ENCODE measurements at places on chromosomes 13 and 19.

DNA sequence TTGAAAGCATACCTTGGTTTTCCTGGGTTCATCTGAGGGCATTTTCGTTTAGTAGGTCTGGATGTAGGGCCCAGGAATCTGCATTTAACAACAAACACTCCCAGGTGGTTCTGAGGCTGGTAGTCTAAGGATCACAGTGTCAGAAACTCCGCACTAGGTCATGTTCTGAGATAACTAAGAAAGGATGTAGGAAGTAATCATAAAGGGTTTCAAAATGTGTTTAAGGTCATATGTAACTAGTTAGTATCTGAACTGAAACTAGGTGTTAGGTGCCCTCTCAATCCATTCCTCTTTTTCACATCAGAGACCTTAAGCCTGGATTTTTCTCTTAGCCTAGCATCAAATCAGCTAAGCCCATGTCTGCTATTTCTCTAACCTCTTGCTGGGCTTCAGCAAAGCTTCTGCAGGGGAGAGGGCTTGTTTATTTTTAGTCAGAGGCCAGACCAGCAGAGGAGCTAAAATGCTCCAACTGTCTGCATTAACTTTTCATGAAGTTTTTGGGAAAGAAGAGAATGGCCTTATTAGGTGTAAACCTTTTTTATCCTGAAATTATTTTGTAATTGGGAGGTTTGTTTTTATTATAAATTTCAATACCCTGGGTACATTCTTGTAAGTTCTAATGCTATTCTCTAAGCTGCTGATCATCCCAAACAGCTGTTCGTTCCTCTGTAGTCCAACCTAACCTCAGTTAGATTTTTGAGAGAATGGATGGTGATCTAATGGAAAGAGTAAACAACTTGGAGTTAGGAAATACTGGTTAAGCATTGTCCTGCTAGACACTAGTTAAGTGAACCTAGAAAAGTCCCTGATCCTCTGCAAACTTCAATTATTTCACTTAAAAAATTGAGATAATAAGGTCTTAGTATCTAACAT lies 262.8 kb upstream of the RFC3 start:
- no peak for DNase-seq

DNA sequence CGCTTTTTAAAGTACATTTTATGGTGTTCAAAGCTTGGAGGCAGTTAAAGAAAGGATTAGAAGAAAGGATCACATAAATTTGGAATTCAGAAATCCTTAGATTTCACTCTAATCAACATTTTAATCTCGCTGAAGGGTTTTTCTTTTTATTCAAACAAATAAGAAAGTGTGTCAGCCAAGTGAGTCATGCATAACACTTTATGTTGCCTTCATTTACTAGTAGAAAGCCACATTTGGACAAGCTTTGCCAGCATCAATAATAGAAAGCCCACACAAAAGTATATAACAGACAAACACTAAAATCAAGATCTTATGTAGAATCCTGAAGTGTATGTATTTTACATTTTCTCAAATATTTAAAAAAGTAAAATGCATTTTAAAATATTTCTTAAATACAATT lies 154.9 kb upstream of the TRPC4 start:
- DNase-seq = no peak

GRCh38 chr13:36858290-36858689 lies 39.3 kb downstream of the RFXAP start:
- no peak for DNase-seq

- no peak for DNase-seq
Observed at GRCh38 chr13:71699342-71699741, 167.7 kb downstream of the DACH1 start.

- DNase-seq = no peak
Observed at GRCh38 chr13:43567608-43568007, 219.2 kb downstream of the ENOX1 start.

- DNase-seq = no peak
Observed at GRCh38 chr19:19956434-19957075, 55.8 kb downstream of the ZNF93 start.

- no peak for DNase-seq
Observed at GRCh38 chr19:16034958-16035560, 41.2 kb upstream of the TPM4 start.

GRCh38 chr19:42363614-42364346 lies 26.3 kb downstream of the CNFN start:
- no peak for DNase-seq

DNA sequence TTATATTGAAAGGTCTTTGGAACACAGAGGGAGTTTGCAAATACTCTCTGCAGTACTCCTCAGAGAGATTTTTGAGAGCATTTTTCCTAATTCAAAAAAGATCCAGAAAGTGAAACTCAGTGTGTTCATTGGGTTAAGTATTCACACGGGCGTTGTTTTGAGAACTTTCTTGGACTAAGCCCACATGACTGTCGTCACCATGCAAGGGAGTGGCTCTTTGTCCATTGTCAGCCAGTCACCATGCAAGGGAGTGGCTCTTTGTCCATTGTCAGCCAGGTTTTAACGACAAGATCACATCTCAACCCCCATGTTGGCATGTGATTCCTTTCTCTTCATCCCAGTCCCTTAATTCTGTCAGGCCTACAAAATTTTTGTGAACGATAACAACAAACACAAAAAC lies 81.2 kb upstream of the STK24 start:
- no peak for DNase-seq

- no peak for DNase-seq
Observed at GRCh38 chr13:44266305-44266704, 107.3 kb upstream of the SERP2 start.

GRCh38 chr13:25044071-25044470 lies 51.9 kb upstream of the PABPC3 start:
- DNase-seq = no peak
